ENCODE measurements at places on chromosomes 4 and X. TPM values are rescaled to one million over a fixed set of nuclear protein-coding genes. Genes with fewer than 3 reads are reported as not detected.

DNA sequence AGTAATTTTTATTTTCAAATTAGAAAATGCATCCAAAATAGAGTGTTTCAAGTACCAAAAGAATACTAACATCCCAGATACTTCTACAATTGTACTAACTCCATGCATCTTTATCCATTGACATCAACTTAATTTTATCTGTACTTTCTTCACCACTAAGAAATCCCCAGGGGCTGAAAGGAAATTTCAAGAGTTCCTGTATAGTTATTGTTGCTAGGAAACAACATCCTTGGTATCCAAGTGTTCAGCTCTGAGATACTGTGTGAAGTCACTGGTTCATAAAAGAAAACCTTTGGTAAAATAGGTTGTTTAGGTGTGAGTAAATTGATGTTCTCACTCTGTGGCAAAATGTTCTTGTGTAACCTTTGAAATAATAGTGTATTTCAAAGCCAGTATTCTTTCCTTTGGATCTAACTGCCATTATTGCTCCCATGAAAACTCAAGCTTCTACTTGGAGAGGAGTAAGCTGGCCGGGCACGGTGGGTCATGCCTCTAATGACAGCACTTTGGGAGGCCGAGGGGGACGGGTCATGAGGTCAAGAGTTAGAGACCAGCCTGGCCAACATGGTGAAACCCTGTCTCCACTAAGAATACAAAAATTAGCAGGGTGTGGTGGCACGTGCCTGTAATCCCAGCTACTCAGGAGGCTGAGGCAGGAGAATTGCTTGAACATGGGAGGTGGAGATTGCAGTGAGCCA, 72.9 kb downstream of the COMMD8 start:
- no peak for DNase-seq

GRCh38 chr4:163415668-163416067, 57.9 kb downstream of the TKTL2 start:
- DNase-seq: no peak

Gene HS3ST1
- 9.8 TPM for total RNA-seq

- no peak for DNase-seq
Observed at GRCh38 chrX:47797084-47797483, 39.6 kb upstream of the ZNF81 start.

Gene CYLC1
- total RNA-seq: not detected

DNA sequence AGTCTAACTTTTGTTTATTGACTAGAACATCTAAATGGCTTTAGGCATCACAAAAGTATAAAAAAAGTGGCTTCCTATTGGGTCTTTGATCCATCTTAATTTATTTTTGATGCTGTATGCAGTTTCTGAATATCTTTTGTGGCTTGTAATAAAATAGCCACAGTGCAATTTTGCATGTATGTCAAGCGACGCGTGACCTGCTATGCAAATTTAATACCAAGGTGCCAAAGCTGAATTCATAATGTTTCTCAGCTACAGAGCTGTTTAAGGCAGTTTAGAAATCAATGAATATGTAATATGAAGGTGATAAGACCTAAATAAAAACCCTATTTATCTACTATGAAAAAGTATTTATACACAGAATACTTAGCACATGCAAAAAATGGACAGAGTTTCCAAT, 197.8 kb downstream of the AFF2 start:
- DNase-seq: no peak

DNA sequence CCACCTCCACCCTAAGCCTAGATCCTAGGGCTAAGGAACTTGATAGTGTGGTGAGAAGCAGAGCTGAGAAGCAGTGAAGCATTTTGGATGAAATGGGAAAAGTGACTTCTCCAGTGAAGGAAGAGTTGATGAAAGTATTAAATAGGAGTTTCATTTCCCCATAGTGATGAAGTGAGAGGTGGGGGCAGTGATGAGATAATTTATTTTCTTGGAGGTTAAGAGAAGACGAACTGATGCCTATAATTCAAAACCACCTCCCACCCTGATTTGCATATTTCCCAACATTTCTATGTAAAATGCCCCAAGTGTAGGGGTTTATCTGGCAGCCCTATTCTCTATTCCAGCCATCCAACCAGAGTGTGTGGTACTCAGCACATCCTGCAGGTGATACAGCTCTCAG, 6.3 kb downstream of the LONRF3 start:
- no peak for DNase-seq

- no peak for DNase-seq
Observed at GRCh38 chr4:118974758-118975157, 86.1 kb downstream of the SYNPO2 start.

DNA sequence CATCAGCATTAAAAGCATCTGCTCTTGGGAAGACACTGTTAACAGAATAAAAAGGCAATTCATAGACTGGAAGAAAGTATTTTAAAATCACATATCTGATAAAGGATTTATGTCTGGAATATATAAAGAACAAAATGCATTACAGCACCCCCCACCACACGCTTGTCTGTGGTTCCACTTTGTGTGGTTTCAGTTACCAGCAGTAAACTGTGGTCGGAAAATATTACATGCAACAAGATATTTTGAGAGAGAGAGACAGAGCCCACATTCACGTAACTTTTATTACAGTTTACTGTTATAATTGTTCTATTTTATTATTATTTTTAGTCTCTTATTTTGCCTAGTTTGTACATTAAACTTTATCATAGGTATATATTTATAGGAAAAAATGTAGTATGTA, 21.2 kb upstream of the PDE6B start:
- DNase-seq: no peak

DNA sequence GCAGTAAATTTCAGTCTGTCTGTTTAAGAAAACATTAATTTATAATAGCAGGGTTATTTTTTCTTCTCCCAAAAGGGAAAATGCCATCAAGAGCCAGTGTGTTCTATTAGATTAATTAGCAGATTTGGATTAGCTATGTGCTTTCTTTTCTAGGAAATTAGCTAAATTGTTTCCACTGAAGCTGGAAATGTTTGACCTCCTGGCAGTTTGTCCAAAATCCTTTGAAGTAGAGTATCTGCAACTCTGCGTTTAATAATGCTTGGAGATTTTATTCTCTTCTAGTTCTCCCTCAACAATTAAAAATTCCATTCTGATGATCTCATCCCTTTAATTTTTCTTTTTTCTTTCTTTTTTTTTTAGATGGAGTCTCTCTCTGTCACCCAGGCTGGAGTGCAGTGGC, 27.1 kb upstream of the HOPX start:
- DNase-seq: no peak

Gene F8A2
- not detected for total RNA-seq

Gene PLP2
- 141 TPM for total RNA-seq

- no peak for DNase-seq
Observed at GRCh38 chr4:173936861-173937260, 346.6 kb downstream of the FBXO8 start.

Measured in ureter (tissue), 1 donor.